ENCODE measurements at places on chromosomes 2 and 18. TPM values are rescaled to one million over a fixed set of nuclear protein-coding genes. Genes with fewer than 3 reads are reported as not detected.

Gene MALL
- total RNA-seq = 18.5 TPM

Gene METTL4
- 8.3 TPM for total RNA-seq

Gene ANKRD36
- 16.3 TPM for total RNA-seq

Gene TUBA4B
- not detected for total RNA-seq

Gene GPR155
- 3.7 TPM for total RNA-seq

Gene SCN9A
- total RNA-seq = 0.46 TPM

Gene SLC5A7
- total RNA-seq = 0.17 TPM

Gene SMAD2
- 96.8 TPM for total RNA-seq

Gene PECR
- total RNA-seq = 16.3 TPM

DNA sequence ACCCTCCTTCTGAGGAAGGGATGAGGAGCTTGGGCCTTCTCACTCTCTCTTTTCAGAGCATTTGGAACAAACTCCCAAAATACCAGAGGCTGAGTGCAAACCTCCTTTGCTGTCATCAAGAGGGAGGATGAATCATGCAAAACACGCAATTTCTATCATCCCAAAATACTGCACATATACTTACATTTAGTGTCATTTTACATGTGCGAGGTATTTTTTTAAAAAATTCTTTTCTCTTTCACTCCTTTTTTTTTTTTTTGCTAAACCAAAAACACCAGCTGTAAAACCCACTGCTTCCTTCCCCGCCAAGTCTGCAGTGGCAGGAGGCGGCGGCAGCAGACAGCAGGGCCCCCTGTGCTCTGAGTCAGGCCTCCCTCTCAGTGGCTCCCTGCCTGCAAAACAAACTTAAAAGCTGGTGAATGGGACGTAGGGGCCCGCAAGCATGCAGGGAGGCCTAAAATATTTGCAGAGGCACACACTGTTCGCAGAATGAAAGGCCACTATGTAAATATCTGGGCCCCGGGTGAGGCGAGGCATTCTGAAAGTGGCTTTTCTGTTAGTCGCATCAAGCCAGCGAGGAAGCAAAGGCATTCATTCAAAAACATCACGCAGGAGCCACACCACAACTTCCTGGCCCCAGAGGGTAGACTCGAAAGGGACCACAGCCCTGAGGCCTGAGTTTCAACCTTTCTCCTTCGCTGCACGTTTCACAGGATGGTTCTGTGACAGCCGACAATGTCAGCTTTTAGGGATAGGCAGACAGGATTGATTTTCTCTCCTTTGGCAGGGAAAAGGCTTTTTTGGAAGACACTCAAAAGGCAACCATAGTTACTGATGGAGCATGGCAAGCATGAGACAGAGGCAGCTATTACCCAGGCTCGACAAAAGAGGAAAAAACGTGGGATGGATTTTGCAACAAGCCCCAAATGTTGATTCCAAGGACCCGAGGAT is 73.4 kb downstream of the ACTR2 start:
- peak; percentile 55 for DNase-seq

- no peak for DNase-seq
These were observed 557.2 kb downstream of the ERBB4 start for GRCh38 chr2:211981451-211981850.

GRCh38 chr18:58522132-58522531 is 106.8 kb downstream of the ALPK2 start:
- no peak for DNase-seq

DNA sequence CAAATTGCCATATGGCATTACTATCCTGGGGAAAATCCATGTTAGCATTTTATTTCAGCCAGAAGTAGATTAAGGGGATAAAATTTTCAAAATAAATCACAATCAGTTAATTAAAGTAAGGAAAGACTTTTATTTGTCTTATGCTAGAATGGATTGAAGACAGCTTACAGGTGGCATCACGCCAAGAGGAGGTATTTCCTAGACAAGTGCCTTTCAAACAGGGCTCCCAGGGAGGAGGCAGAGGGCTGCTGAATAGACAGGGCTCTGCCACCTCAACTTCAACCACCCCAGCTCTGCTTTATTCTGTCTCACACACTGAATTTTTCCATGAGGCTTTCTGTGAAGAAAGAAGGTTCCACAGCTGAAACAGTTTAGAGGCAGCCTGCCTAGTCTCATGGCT is 12.2 kb downstream of the CCDC68 start:
- peak; percentile 35 for DNase-seq

DNA sequence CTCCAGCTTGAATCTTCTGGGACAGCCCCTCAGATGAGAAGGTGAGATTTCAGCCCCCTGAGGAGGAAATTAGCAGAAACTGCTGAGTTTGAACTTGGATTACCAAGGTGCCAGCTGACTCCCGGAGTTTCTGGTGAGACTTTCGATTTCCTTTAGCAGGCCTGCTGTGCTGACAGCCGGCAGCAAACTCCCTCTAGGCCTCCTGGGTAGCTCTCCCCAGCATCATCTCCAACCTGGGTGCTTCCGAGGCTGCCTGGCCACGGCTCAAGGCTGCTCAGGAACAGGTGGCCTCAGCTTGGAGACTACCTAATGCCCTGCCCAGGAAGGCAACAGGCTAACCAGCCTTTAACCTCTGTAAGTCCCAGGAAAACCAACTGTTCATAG is 16.5 kb downstream of the SDC1 start:
- DNase-seq = no peak

- DNase-seq = no peak
These were observed 78.9 kb downstream of the RAB31 start for GRCh38 chr18:9787036-9787435.

- DNase-seq = no peak
These were observed 193.6 kb upstream of the PIK3C3 start for GRCh38 chr18:41761333-41762018.

GRCh38 chr2:45483997-45484396 is 127.1 kb downstream of the SRBD1 start:
- no peak for DNase-seq

GRCh38 chr2:227447606-227448005 is 24.4 kb upstream of the AGFG1 start:
- DNase-seq = no peak

GRCh38 chr18:1846640-1847039 is 724.7 kb downstream of the METTL4 start:
- no peak for DNase-seq

DNA sequence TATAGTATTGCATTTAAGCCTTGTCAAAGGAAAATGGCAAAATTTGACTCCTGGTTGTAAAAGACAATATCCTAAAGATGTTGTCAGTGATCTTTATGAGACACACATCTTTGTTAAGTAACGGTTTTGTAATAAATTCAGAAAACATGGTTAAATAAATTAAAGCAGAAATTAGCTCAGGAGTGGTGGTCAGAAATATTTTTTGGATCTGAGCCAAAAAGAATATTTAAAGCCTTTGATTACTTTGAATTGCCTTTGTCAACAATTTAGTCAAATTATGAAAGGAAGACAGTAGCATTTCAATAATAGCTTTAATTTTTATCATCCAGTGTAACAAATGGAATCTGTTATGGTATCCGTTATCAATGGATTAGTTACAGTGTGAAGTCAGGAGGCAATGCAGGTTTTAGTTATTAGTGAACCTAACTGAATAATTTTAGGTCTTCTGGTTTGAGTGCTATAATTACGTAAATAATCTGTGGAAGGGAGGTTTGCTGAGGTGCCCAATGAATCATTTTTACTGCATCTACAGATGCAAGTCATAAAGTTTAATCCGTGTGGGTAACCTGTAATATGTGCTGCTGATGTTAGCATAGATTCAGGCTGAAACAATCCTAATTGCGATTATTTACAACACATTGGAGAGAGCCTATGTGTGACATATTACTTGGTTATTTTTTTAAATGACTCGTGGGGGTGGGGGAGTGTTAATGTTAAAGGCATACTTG is 42.7 kb downstream of the SMAD4 start:
- no peak for DNase-seq

- no peak for DNase-seq
These were observed 2.0 kb downstream of the GAREM2 start for GRCh38 chr2:26174691-26175465.

DNA sequence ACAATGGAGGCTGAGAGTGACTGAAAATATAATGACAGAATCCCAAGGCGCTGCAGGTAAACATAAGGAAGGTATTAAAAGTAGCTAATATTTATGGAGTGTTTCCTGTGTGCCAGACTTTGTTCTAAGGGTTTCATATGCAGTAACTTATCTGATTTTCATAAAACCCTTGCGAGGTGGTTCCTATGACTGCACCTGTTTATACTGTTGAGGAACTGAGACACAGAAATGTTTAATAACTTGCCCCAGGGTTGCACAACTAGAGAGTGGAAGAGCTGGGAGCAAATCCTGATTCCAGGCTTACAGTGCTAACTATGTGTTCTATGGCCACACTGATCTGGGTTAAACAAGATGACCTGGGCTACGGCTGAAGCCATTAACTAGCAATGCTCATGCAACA is 2.4 kb downstream of the SP110 start:
- no peak for DNase-seq

GRCh38 chr2:68726100-68726499 is 8.5 kb upstream of the ARHGAP25 start:
- DNase-seq = no peak

GRCh38 chr2:231243866-231244265 is 45.4 kb downstream of the ARMC9 start:
- no peak for DNase-seq

- DNase-seq = no peak
These were observed 231.8 kb upstream of the PXDN start for GRCh38 chr2:1976112-1976511.

GRCh38 chr18:27235218-27235870 is 50.2 kb upstream of the CHST9 start:
- DNase-seq = no peak

DNA sequence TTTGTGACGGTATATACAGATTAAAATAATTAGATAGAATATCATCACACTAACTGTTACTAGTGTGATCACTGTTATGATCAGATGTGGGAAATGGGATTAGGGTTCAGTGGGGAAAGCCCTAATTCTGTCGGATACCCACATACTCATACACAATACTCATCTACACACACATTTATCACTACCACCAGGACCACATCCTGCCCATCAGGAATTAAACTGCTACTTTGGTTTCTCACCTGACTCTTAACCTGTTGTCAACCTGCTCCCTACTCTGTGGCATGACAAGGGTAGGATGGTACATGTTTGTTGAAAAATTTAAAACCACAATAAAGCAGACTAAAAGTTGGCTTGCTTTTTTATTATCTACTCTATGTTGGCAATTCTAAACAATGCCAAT is 24.8 kb upstream of the CYP26B1 start:
- no peak for DNase-seq

DNA sequence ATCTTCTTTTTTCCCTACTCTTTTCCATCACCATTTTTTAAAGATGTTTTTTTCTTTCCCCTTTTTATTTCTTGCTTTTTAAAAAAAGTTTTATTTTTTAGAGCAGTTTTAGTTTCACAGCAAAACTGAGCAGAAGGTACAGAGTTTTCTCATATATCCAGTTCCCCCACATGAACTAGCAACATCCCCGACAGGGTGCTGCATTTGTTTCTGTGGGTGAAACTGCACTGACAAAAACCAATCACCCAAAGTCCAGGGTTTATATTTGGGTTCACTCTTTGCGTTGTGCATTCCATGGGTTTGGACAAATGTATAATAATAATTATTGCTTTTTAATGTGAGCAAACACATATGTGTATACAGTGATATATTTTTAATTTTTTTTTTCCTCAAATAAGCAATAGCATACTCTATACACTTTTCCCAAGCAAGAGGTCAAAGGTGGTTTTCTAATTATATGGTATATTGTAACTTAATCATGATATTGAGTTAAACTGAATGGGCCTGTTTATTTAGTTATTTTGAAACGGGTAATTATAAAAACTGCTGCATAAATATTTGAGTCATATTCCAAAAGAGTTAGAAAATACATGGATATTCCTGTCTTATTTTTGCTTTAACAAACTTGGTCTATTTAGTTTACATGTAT is 50.3 kb downstream of the NCK2 start:
- DNase-seq = no peak
